ENCODE measurements at places on chromosomes 6 and 20. TPM values are rescaled to one million over a fixed set of nuclear protein-coding genes. Genes with fewer than 3 reads are reported as not detected.
A peak's percentile ranks its signal among the peaks of the same experiment; 100 is the strongest.

DNA sequence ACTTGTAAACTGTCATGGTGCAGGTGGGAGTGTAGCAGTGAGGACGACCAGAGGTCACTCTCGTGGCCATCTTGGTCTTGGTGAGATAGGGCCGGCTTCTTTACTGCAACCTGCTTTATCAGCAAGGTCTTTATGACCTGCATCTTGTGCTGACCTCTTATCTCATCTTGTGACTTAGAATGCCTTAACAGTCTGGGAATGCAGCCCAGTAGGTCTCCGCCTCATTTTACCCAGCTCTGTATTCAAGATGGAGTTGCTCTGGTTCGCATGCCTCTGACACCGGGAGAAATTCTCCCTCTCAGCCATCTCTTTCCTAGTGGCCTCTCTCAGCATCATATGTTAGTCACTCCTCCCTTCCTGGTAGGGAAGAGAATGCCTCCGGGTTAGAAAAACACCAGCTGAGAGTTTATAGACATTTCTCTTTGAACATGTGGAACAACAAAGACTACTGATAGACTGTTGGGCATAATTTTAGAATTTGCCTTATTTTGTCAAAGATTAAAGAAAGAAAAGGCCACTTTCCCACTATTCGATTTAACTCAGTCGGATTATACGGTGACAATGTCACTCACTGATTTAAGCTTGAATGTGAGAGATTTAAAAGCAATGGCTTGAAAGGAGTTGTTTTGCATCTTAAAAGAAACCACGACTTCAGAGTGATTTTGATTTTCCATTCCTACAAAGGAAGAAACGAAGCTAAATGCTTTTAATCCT, 67.9 kb upstream of the SNX9 start:
- H3K4me3 ChIP-seq, result no peak overlapping the region
- no peak overlapping the region for H3K27ac ChIP-seq
- no peak for DNase-seq
- H3K4me1 ChIP-seq, result peaks cover 7% of the 10 kb centered on the region

DNA sequence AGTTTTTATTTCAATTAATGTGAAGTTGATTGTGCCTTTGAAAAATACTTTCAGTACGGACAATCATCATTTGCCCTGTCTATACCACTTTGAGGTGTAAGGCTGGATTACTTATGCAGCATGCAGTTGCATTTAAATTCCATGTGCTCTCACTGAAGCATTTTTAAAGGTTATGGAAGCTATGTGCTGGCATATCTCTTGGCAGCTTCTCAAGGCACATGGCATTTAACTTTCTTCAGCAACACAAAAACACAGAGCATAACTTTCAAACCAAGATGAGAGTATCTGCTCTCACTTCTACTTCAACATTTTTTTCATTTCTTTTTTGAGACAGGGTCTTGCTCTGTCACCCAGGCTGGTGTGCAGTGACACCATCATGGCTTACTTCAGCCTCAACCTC, 360.6 kb upstream of the RUNX2 start:
- H3K4me1 ChIP-seq, result peaks cover 15% of the 10 kb centered on the region
- H3K36me3 ChIP-seq, result no peaks in the 10 kb centered on the region
- no peak overlapping the region for H3K27ac ChIP-seq
- no peaks in the 10 kb centered on the region for H3K27me3 ChIP-seq
- DNase-seq, result no peak

DNA sequence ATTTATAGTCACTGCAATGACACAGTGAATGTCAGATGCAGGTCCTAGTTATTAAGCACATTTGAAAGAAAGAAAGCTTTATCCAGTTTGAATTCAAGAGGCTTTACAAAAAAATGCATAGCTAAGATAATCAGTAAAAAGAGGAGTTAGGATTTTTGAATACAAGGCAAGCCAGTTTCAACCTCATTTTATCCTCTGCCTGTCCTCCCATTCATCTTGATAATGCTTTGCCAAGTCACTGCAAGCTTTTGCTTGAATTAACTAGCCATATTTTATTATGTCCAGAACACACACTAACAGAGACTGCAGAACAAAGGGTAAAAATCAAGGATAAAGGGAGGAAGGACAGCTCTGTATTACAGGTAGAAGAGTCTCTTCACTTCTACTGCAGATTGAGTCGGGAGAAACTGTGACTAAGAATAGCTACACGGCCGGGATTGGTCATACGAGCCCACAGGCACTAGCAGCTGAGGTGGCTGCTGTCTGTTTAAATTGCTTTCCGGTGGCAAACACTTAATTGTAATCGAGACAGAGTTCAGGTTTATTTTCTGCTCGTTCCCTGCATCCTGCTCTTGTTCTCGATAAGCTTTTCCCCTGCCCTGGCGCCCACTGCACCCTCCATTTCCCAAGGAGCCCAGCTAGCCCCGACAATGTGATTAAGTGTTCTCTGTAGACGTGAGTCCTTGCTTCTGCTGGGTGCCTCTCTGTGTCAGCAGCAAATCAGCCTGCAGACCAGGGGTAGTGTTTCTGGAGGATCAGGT, 30.5 kb upstream of the AKAP12 start:
- no peak overlapping the region for H3K4me3 ChIP-seq
- DNase-seq, result no peak
- H3K27ac ChIP-seq, result no peak overlapping the region
- no peaks in the 10 kb centered on the region for H3K36me3 ChIP-seq
- peaks cover 4% of the 10 kb centered on the region for H3K4me1 ChIP-seq

- no peak overlapping the region for H3K27ac ChIP-seq
- H3K36me3 ChIP-seq, result no peaks in the 10 kb centered on the region
- no peaks in the 10 kb centered on the region for H3K27me3 ChIP-seq
- no peak overlapping the region for H3K4me3 ChIP-seq
- H3K4me1 ChIP-seq, result no peaks in the 10 kb centered on the region
Observed at GRCh38 chr6:14440215-14440910, 322.8 kb downstream of the CD83 start.

GRCh38 chr6:154888421-154889295, 106.5 kb upstream of the TIAM2 start:
- H3K36me3 ChIP-seq, result no peaks in the 10 kb centered on the region
- H3K4me3 ChIP-seq, result no peak overlapping the region
- H3K4me1 ChIP-seq, result peaks cover 10% of the 10 kb centered on the region

DNA sequence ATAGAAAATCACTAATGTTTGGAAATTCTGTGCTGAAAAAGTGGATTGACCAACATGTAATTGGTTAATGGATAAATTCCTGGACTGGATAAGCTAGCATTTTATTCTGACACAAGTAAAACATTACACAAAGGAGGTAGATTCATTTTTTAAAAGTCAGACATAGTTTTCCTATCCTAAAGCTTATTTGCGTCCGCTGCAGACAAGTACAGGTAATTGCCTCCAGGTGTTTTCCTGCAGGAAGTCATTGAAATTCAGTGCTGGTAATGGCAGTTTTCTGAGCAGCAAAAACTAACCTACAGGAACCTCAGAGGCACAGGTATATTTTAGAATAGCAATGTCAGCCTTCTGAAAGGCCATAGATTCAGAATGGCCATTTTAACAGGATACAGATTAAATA, 20.0 kb upstream of the HIVEP1 start:
- no peaks in the 10 kb centered on the region for H3K4me1 ChIP-seq
- no peak overlapping the region for H3K4me3 ChIP-seq
- no peaks in the 10 kb centered on the region for H3K36me3 ChIP-seq
- no peak for DNase-seq

DNA sequence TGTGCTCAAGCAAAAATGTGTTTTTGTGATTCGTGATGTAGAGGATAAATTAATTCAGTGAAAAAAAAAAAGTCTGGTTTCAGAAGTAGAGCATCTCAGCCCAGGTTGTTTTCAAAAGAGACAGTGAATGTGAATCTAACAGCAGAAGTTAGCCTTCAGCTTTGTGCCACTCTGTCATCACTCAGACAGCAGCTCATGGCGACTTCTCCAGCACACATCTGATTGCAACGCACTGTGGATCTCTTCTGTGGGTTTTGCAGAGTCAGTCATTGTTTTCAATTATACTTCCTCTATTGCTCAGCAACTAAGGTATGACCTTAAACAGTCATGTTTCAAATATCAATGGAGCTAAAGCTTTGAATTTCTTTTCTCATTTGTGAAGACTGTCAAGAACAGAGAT, 335.5 kb upstream of the POU3F2 start:
- H3K27ac ChIP-seq, result no peak overlapping the region
- H3K4me3 ChIP-seq, result no peak overlapping the region
- DNase-seq, result no peak

DNA sequence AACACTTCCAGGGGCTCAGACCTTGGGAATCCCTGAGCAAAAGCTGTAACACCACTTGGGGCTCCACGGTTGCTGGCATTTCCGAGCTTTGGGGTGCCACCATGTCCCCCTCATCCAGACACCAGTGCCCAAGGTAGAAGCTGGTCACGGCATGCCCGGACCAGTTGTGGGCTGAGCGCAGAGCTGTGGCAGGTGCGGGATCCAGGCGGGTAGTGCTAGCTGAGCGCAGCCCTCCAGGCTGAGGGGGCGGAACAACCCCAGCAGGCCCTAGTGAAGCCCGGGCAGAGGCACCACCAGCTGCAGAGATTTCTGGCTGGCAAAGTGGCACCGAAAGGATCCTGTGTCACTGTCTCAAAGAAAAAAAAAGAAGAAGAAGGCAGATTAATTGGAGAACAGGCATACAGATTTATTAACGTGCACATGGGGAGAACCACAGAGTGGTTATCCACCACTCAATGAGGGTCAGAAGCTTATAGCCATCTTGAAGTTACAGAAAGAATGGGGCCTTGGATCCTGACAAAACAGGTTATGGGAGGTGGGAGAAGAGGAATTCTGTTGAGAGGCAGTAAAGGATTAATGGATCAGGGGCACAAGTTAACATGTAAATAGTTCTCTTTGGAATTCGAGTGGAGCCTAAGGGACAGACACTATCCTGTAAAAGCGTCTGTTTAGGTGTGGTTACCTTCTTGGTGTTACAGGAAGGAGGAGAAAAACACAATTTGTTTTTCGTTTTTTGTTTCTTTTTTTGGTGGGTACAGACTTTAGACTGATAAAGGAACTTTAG, 107.5 kb downstream of the CD24 start:
- no peaks in the 10 kb centered on the region for H3K27me3 ChIP-seq
- no peak overlapping the region for H3K27ac ChIP-seq
- no peak overlapping the region for H3K4me3 ChIP-seq
- DNase-seq, result no peak
- peaks cover 23% of the 10 kb centered on the region for H3K4me1 ChIP-seq

GRCh38 chr6:77474286-77474956, 11.1 kb upstream of the HTR1B start:
- no peaks in the 10 kb centered on the region for H3K27me3 ChIP-seq
- H3K4me3 ChIP-seq, result no peak overlapping the region
- H3K36me3 ChIP-seq, result no peaks in the 10 kb centered on the region
- no peak overlapping the region for H3K27ac ChIP-seq

GRCh38 chr20:43690943-43691598, 24.2 kb downstream of the MYBL2 start:
- no peak overlapping the region for H3K4me3 ChIP-seq
- H3K27ac ChIP-seq, result no peak overlapping the region
- DNase-seq, result no peak
- no peaks in the 10 kb centered on the region for H3K36me3 ChIP-seq
- no peaks in the 10 kb centered on the region for H3K27me3 ChIP-seq

- peak overlapping the region; percentile 91 for H3K27ac ChIP-seq
- H3K27me3 ChIP-seq, result no peaks in the 10 kb centered on the region
- H3K36me3 ChIP-seq, result no peaks in the 10 kb centered on the region
- no peak overlapping the region for H3K4me3 ChIP-seq
- peaks cover 44% of the 10 kb centered on the region for H3K4me1 ChIP-seq
Observed at GRCh38 chr6:106084106-106084988, 1.8 kb upstream of the PRDM1 start.

- H3K27me3 ChIP-seq, result no peaks in the 10 kb centered on the region
- DNase-seq, result no peak
- peaks cover 7% of the 10 kb centered on the region for H3K4me1 ChIP-seq
- H3K4me3 ChIP-seq, result no peak overlapping the region
- H3K27ac ChIP-seq, result no peak overlapping the region
Observed at GRCh38 chr6:22600059-22600458, 30.7 kb downstream of the HDGFL1 start.

DNA sequence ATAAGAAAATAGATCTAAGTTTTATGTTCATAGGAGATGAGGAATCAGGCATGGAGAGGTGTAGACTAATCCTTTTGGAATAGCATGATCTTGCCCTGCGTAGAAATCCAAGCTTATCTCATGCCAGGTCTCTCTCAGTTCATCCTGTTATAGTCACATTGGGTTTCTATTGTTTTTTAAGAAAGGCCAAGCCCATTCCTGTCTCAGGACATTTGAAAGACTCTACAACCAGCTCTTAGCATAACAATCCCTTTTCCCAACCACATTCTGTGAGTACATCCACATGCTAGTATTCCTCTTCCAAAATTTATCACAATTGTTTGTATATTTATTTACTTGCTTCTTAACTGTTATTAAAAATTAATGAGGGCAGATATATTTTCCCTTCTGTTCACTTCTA, 130.3 kb downstream of the MMUT start:
- no peak overlapping the region for H3K27ac ChIP-seq
- no peak overlapping the region for H3K4me3 ChIP-seq
- no peaks in the 10 kb centered on the region for H3K4me1 ChIP-seq
- no peaks in the 10 kb centered on the region for H3K27me3 ChIP-seq

DNA sequence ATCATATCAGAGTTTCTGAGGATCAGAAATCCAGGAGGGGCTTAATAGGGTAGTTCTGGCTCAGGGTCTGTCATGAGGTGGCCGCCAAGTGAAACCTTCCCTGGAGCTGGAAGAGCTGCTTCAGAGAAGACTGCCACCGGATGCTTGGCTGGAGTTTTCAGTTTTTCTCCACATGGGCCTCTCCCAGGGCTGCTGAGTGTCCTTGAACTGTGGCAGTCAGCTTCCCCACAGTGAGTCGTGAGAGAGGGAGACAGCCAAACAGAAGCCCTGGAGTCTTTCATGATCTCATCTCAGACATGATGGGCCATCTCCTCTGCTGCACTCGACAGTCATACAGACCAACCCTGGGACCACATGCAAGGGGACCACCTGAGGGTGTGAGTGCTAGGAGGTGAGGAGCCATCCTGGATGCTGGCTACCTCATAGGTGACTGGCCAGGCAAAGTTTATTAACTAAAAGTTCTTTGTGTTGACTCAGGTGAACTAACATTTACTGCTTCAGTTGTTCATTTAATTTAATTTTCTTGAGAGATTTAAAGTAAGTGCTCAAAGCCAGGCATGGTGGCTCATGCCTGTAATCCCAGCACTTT, 71.5 kb downstream of the SHLD1 start:
- peaks cover 6% of the 10 kb centered on the region for H3K4me1 ChIP-seq
- H3K27me3 ChIP-seq, result no peaks in the 10 kb centered on the region
- DNase-seq, result no peak
- H3K4me3 ChIP-seq, result no peak overlapping the region
- no peak overlapping the region for H3K27ac ChIP-seq
- no peaks in the 10 kb centered on the region for H3K36me3 ChIP-seq

DNA sequence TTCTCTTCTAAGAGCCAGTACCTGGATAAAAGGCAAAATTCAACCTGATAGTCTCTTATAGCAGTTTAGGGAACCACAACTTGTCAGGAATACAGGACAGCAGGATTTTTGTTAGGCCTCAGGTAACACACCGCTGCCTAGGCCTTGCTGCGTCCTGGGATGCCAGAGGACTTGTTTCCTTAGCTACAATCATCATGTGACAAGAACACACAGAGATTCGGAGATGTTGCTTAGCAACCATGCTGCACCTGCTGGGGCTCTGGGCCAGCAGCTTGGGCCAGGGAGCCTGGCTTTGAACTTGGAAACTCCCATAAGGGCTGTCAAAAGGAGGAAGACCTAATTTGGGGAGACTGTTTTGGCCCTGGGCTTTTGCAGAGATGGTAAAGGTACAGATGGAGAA, 36.1 kb upstream of the CHD6 start:
- H3K27ac ChIP-seq, result no peak overlapping the region
- no peak for DNase-seq
- no peaks in the 10 kb centered on the region for H3K36me3 ChIP-seq
- H3K4me1 ChIP-seq, result no peaks in the 10 kb centered on the region
- H3K4me3 ChIP-seq, result no peak overlapping the region

Gene TPD52L1
- polyA plus RNA-seq, result 135 TPM

Gene BTN1A1
- not detected for polyA plus RNA-seq

Gene LY6G6C
- polyA plus RNA-seq, result 2.4 TPM

Gene MOCS1
- 2.7 TPM for polyA plus RNA-seq

Data from keratinocyte (primary cell).